ENCODE measurements at places on chromosomes 2 and 18. TPM values are rescaled to one million over a fixed set of nuclear protein-coding genes. Genes with fewer than 3 reads are reported as not detected.
A peak's percentile ranks its signal among the peaks of the same experiment; 100 is the strongest.

DNA sequence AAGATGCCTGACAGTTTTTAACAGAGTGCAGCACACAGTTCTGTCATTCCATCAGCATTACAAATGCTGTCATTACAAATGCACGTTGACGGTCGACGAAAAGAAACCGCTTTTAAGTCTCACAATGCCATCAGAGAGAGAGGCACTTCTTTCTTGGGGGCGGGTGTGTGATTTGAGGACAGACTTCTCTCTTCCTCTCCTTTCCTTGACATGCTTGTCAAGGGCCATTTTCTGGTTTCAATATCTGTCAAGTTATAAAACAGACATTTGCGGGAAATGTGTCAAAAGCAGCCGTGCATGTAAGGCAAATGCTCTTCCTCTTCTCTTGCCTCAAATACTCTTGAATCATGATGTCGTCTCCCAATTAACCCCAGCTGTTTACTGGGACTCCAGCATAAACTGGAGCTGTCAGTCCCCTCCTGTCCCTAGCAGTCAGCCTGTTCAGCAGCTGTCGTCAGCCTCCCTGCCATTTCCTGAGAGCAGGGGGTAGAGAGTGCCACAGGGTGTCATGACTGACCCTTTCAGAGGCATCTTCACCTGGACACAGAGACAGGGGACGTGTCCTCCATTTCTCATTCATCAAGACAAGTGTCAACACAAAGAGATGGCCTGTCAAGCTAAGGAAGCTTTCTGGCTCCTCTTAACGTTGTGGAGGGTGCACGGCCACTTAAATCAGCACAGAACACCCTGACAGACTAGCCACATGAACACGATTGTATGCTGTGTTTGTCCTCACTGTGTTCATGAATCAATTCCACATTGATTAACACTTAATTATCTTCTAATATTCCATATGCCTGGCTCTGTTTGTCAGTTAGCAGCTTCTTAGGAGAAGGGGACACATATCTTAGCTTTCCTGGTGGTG is 305.4 kb upstream of the RAB6C start:
- no peak overlapping the region for H3K4me3 ChIP-seq
- no peaks in the 10 kb centered on the region for H3K36me3 ChIP-seq
- no peaks in the 10 kb centered on the region for H3K4me1 ChIP-seq
- H3K27ac ChIP-seq, result no peak overlapping the region
- no peak for DNase-seq

GRCh38 chr2:110124939-110125691 is 9.5 kb upstream of the MALL start:
- no peaks in the 10 kb centered on the region for H3K4me1 ChIP-seq
- H3K36me3 ChIP-seq, result no peaks in the 10 kb centered on the region
- no peak overlapping the region for H3K4me3 ChIP-seq
- H3K27me3 ChIP-seq, result no peaks in the 10 kb centered on the region

DNA sequence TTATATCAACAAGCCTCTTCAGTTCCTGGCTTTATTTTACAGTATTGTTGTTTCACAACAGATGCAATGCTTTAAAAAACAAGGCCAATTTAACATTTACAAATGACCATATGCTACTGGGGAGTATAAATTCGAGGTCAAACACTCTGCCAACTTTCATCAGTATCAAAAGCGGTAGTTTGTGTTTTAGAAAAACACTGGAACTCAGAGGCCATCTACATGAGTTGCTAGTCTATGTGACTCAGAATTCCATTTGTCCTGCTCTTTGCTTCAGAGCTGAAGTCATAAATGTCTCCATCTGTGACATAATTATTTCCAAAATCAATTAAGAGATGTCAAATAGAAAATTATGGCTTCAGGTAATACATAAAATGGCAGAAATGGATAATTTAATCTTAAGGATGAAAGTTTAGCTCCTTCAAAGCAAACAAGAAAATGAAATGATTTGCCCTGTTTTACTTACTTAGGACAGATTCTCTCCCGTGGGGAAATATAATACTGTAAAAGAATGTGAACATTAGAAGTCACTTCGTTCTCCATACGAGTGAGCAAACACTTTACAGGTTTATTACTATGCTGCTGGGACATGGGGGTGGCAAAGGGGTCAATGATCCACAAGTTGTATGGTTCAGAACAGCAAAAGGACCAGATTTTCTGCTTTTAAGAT is 3.7 kb downstream of the MEX3C start:
- no peak overlapping the region for H3K27ac ChIP-seq
- DNase-seq, result no peak
- peak overlapping the region; percentile 99 for H3K4me3 ChIP-seq
- peaks cover 20% of the 10 kb centered on the region for H3K36me3 ChIP-seq
- peaks cover 4% of the 10 kb centered on the region for H3K4me1 ChIP-seq

DNA sequence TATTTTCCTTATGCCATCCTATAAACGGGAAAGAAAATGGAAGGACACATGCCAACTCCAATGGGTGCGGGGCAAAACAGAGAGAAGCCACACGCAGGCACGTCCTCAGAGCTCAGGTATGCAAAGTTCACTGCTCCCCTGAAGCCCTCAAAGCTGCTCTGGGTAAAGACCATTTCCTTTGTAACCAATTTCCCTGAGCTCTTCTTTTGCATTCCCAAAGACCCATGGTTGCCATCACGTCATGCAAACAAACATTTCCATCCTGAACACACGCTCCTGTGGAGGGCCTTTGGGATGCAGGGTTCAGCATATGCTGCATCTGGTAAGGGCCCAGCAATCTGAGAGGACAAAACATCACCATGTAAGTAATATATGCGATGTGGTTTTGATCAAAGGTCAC is 69.4 kb downstream of the EMILIN2 start:
- peak overlapping the region; percentile 14 for H3K27ac ChIP-seq
- peaks cover 8% of the 10 kb centered on the region for H3K4me1 ChIP-seq
- peaks cover 19% of the 10 kb centered on the region for H3K36me3 ChIP-seq
- H3K4me3 ChIP-seq, result no peak overlapping the region

GRCh38 chr2:44170311-44170717 is 1.6 kb downstream of the PPM1B start:
- H3K4me1 ChIP-seq, result peaks cover 3% of the 10 kb centered on the region
- H3K27me3 ChIP-seq, result no peaks in the 10 kb centered on the region
- H3K27ac ChIP-seq, result no peak overlapping the region
- H3K4me3 ChIP-seq, result peak overlapping the region; percentile 96
- DNase-seq, result no peak

DNA sequence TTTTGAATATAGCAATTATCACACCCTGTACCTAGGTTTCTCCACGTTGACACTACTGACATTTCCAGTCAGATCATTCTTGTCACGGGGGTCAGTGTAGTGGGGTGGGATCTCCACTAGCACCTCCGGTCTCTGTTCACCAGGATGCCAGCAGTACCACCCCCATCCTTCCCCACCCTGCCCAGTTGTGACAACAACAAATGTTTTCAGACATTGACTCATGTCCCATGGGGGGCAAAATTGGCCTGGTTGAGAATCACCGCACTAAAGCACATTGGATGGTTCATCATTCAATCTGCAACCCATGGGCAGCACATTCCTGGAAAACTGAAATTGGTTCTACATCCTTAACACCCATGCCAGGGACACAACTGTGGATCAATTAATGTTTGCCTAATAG is 32.3 kb downstream of the FEZ2 start:
- H3K4me1 ChIP-seq, result peaks cover 6% of the 10 kb centered on the region
- DNase-seq, result no peak
- no peaks in the 10 kb centered on the region for H3K27me3 ChIP-seq

GRCh38 chr2:96903318-96903717 is 33.4 kb upstream of the SEMA4C start:
- no peak overlapping the region for H3K4me3 ChIP-seq
- H3K4me1 ChIP-seq, result peaks cover 2% of the 10 kb centered on the region
- no peaks in the 10 kb centered on the region for H3K36me3 ChIP-seq
- no peaks in the 10 kb centered on the region for H3K27me3 ChIP-seq

DNA sequence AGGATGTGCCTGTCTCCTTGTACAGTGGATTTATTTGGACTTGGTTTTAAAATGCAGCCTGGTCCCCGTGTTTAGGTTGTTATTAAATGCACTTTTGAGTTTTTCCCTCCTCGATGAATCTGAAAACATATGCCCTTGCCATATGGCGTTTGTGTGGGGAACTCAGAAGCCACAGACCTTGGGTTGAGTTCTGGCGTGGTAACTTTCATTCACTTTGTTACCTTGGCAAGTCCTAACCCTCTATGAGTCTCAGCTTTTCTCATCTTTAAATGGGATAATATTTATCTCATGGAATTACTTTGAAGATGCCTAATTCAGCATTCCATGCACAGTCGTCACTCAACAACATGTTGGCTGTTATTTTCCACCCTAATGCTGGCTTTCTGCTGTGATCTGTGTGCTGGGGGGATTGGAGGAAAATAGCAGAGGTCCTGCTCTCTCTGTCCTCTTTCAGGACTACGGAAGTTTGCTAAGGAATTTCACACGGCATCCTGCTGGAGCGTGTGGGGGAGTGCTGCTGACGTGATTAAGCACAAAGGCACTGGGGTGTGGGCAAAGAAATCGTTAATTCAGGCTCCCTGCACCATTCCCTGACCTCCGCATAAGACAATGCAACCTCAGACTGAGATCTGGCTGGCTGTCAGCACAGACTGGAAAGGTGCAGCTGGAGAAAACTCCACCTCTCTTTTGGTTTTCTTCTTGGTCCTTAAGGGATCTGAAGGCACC is 61.7 kb downstream of the LDLRAD4 start:
- no peaks in the 10 kb centered on the region for H3K27me3 ChIP-seq
- H3K4me1 ChIP-seq, result no peaks in the 10 kb centered on the region
- peaks cover 2% of the 10 kb centered on the region for H3K36me3 ChIP-seq
- no peak for DNase-seq
- H3K27ac ChIP-seq, result no peak overlapping the region
- H3K4me3 ChIP-seq, result no peak overlapping the region

DNA sequence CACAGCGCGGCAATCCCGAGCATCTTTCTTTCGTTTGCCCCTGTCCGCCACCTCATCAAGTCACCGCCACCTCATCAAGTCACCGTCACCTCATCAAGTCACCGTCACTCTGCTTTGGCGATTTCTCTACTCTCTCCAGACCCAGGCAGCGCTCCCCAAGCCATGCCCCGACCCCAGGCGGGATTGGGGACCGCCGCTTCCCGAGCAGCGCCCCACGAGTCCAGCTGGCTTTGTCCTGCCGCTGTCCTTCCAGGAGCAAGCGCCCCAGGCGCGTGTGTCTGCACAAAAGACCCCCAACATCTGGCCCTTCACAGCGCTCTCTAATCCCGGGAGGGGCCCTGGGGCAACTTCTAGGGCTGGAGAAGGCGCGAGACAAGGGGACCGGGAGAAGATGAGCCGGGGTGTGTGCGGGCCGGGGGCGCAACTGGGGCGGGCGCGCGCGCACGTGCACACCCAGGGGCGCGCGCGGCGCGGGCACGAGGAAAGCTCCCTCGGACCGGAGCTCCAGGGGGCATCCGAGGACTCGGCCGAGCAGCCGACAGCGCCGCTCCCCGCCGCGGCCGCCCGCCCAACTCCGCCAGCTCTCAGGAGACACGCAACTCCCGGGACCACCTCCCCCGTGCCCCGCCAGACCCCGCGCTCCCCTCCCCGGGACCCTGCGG is 633 bp upstream of the RNF152 start:
- no peak overlapping the region for H3K27ac ChIP-seq
- peaks cover 18% of the 10 kb centered on the region for H3K27me3 ChIP-seq
- peak overlapping the region; percentile 88 for H3K4me3 ChIP-seq
- peak; percentile 46 for DNase-seq
- peaks cover 3% of the 10 kb centered on the region for H3K4me1 ChIP-seq
- H3K36me3 ChIP-seq, result peaks cover 2% of the 10 kb centered on the region

DNA sequence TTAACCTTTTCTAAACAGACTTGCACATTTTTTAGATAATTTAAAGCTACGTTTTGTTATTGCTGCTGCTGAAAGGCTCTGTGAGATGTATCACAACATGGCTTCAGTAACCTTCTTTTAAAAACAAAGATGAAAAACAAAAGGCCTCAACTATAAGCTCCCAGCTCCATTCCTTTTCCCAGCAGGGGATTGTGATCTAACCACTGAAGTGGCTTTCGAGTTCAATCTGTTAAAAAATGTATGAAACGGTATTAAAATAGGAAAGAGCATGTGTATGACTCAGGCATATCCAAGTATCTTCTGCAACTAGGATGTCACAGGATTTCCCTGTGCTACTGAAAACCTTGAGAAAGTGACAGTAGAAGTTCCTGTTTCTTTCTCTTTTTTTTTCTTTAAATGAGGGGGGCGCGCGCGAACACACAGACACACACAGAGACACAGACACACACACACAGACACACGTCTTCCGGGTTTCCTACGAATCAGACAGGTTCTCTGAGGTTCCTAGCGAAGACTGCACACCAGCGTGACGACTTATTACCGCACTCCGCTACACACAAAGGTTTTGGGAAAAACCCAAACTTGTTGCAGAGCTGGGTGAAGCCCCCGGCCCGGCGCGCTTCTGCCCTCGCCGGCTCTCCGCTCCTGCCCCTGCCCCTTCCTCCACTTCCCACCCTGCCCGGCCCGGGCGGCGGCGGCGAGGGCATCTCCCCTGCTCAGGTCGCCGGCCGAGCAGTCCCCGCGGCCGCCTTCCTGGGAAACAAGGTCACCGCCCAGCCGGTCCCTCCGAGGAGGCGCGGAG is 86.8 kb downstream of the RBMS1 start:
- H3K4me3 ChIP-seq, result peak overlapping the region; percentile 74
- H3K36me3 ChIP-seq, result no peaks in the 10 kb centered on the region
- no peak for DNase-seq
- no peaks in the 10 kb centered on the region for H3K27me3 ChIP-seq
- H3K27ac ChIP-seq, result no peak overlapping the region
- H3K4me1 ChIP-seq, result peaks cover 9% of the 10 kb centered on the region

- no peak overlapping the region for H3K27ac ChIP-seq
- no peaks in the 10 kb centered on the region for H3K4me1 ChIP-seq
- H3K4me3 ChIP-seq, result no peak overlapping the region
Measured at GRCh38 chr2:154554046-154554445, 144.4 kb upstream of the KCNJ3 start.

DNA sequence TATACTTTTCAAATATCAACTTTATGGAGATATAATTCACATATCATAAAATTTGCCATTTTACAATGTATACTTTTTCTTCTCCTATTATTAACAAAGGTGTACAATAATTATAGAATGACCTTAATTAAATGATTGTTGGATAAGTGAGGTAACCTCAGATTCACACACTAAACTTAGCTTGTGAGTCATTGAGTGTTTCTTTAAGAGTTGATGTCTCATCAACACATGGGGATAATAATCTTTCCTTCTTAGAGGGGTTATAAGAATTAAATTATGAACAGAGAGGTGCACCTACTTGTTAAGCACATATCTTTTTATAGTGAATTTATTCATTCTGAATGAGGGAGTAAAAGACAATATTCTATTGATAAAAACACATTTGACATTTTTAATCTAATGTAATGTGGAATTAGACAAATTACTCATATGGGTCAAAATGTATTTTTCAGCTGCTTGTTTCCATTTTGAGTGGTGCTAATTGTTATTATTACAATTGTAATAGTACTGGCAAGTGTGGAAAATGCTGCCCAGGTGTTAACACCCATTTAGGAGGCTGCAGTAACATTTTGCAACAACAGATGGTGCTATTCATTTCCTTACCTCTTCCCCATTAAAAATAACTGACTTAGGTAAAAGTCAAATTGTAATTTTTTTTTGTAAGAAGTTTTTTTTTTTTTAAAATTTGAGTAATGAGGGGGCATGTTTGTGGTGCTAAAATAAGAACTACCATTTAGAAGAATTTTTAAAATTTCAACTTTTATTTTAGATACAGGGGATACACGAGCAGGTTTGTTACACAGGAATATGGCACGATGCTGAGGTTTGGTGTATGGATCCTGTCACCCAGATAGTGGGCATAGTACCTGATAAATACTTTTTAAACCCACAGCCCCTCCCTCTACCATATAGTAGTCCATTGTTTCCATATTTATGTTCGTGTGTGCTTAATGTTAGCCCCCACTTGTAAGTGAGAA is 32.1 kb upstream of the DYNAP start:
- H3K27ac ChIP-seq, result no peak overlapping the region
- no peak for DNase-seq
- no peak overlapping the region for H3K4me3 ChIP-seq
- H3K4me1 ChIP-seq, result no peaks in the 10 kb centered on the region

Gene ITGAV
- total RNA-seq, result 22.3 TPM

Gene PROM2
- 4.0 TPM for total RNA-seq

Gene LRRC30
- total RNA-seq, result not detected

All from H9 (cell line).